GM13977 (cell line): ENCODE measurements at places on chromosomes 5 and 9.

DNA sequence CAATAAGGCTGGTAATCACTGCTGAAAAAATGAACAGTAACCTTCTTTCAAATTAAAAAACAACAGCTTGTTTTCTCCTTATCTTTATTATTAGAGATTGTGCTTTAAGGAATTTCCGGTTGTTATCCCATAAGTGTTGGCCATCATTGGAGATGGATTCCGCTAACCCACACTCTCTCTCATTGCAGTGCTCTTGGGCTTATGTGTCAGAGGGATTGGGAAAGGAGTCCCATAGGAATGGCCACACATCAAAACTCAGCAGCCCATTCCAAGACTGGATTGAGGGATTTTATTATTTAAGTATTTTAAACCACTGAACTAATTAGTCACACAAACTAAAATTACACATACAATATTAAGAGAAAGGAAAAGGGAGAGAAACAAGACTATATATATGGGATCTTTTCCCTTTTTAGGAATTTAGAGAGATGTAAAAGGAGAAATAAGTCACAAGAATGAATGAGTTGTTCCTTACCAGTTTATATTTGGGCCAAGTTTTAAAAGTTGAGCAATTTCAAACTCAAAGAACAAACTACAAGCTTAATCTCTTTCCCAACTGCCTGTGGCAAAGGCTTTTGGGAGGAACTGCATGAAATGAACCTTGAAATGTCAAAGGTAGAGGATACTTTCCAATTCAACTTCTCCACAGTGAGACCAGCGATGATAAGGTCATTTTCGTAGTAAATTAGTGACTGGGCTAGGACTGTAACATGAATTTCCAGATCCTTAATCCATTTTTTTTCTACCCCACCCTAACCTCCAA is 2.4 kb downstream of the SPINK6 start:
- no peak for DNase-seq

GRCh38 chr5:145938776-145939539 is 2.6 kb downstream of the SH3RF2 start:
- no peak for DNase-seq

DNA sequence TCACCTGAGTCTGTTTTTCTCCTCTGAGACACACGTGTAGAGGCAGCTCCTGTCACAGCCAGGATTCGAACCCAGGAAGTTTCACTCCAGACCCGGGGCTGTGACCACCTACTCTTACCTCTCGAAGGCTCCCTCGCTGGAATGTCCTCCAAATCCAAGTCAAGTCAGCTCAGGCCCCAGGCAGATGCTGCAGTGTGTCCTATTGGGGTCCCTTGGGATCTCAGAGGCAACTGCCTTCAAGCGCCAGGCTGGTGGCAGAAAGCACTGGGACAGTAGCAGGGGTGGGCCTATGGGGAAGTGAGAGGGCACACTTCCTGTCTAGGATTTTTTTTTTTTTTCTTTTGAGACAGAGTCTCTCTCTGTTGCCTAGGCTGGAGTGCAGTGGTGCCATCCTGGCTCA is 762 bp upstream of the ST6GALNAC4 start:
- DNase-seq, result no peak

- no peak for DNase-seq
Observed at GRCh38 chr9:94971378-94972131, 245.1 kb downstream of the AOPEP start.
